ENCODE measurements at places on chromosomes 5 and 9. TPM values are rescaled to one million over a fixed set of nuclear protein-coding genes. Genes with fewer than 3 reads are reported as not detected.

The SPAAR gene
- total RNA-seq, result 0.72 TPM

The C8G gene
- 1.1 TPM for total RNA-seq

The CORO2A gene
- 3.4 TPM for total RNA-seq

The GARIN3 gene
- not detected for total RNA-seq

The TAF11L5 gene
- total RNA-seq, result not detected

The PHF24 gene
- not detected for total RNA-seq

The MEIKIN gene
- not detected for total RNA-seq

The RLN2 gene
- total RNA-seq, result not detected

The RAD50 gene
- total RNA-seq, result 145 TPM
